T-helper 2 cell treated with Interferon-gamma antibody and Interleukin-4, amounts not matched to agents 100 ng/mL and 5 ng/mL, for 36 hours (primary cell): ENCODE measurements at places on chromosomes 4 and X. TPM values are rescaled to one million over a fixed set of nuclear protein-coding genes. Genes with fewer than 3 reads are reported as not detected.

GPR119 gene
- total RNA-seq: not detected in 2 replicates

MSANTD1 gene
- total RNA-seq: 1.1 and 1.4 TPM in 2 replicates

C4orf50 gene
- total RNA-seq: 0.59 and 0.66 TPM in 2 replicates

FOXR2 gene
- not detected in 2 replicates for total RNA-seq

PNMA5 gene
- 0.09 and 0.14 TPM in 2 replicates for total RNA-seq

RBM46 gene
- not detected in 2 replicates for total RNA-seq

DLG3 gene
- 14.2 and 21.1 TPM in 2 replicates for total RNA-seq

NDNF gene
- total RNA-seq: not detected in 2 replicates

CSN1S1 gene
- total RNA-seq: not detected in 2 replicates

ALAS2 gene
- total RNA-seq: not detected in 2 replicates

SMIM9 gene
- not detected in 2 replicates for total RNA-seq

FRMPD4 gene
- not detected in 2 replicates for total RNA-seq

MAD2L1 gene
- 58.6 and 61.1 TPM in 2 replicates for total RNA-seq

ENPEP gene
- total RNA-seq: 0.20 and 0.30 TPM in 2 replicates

FRMD7 gene
- total RNA-seq: not detected in 2 replicates

ABCG2 gene
- total RNA-seq: 0.75 and 0.93 TPM in 2 replicates

ARL13A gene
- not detected in 2 replicates for total RNA-seq

XKRX gene
- 0.09 TPM in 1 of 2 replicates, not detected in the other for total RNA-seq

AVPR2 gene
- total RNA-seq: not detected in 2 replicates

VCX gene
- not detected in 2 replicates for total RNA-seq

MEPE gene
- not detected in 2 replicates for total RNA-seq

MAGEB10 gene
- not detected in 2 replicates for total RNA-seq

PGAM4 gene
- 0.57 TPM in 1 of 2 replicates, not detected in the other for total RNA-seq

VSIG1 gene
- total RNA-seq: 6.7 and 9.0 TPM in 2 replicates

BANK1 gene
- 0.11 and 0.23 TPM in 2 replicates for total RNA-seq

HGFAC gene
- not detected in 2 replicates for total RNA-seq

PLAC8 gene
- total RNA-seq: 127 and 135 TPM in 2 replicates

DMRTC1B gene
- not detected in 2 replicates for total RNA-seq

PCSK1N gene
- 0.20 TPM in 1 of 2 replicates, not detected in the other for total RNA-seq
